NAMALWA (cell line): ENCODE measurements at places on chromosomes 4 and X.

DNA sequence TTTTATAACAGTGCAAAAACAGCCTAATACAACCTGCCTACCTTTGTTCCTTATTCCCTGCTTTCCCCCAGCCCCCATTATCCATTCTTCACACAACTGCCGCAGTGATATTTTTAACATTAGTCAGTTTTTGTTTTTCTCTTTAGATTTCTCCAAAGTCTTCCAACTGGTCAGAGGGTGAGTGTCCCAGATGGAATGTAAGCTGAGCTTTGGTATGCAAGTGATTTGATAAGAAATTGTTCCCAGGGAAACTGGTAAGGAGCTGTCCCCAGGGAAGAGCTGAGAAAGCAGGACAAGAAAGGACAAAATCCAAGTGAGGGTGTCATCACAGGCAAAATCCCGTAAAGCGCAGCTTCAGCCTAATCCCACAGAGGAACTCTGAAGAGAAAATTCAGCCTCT, 475.5 kb upstream of the ADGRL3 start:
- no peak for DNase-seq

- no peak for DNase-seq
Measured at GRCh38 chrX:118560489-118560888, 64.9 kb downstream of the DOCK11 start.

DNA sequence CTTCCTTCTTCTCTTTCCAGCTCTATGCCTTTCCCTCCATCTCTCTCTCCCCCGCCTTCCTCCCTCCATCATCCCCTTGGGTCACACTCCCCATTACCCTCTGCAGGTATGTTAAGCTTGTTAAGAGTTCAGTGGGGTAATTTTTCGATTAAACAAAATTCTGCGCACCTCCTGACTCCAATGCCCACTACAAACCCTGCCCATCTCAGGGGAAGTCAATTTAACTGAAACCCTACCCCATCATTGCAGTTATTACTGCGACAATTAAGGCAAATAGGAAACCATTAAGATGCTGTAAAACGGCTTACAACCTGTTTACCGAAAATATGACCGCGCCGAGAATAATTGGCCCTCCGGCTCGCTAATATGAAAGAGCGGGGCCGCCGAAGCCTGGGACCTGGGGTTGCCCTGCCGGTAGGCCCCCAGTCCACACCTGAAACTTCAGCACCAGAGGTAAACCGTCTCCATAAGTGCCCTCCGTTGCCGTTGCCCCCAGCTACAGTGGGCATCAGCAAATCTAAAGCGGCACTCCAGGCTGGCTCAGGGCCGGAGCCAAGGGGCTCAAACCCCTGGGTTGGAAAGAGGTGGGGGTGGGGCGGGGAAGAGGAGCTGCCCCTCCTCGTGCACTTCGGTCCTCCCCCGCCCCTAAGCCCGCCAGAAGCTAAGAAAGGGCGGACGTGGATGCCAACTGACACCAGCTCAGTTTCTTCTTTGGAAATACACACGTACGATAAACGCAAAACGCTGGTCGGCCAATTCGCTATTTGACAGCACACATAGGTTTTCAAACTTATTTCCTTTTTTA, 4.8 kb downstream of the ARX start:
- no peak for DNase-seq

GRCh38 chr4:164023214-164023613, 528.7 kb downstream of the TMA16 start:
- DNase-seq, result peak; percentile 61

DNA sequence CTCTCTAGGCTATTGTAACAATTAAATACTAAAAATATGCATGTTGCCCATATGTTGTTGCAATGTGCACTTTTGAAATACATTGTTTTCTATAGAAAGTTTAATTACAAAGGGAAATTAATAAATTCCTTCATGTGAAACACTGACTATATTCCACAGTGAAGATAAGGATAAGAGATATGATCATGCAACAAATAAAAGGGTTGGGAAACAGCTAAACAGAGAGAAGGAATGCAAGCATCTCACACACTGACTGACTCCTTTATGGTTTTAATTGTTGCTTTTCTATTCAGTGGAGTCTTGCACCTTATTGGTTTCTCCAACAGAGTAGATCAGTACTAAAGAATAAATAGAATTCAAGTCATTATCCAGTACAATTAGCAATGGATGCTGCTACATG, 37.8 kb downstream of the ELOVL6 start:
- no peak for DNase-seq

DNA sequence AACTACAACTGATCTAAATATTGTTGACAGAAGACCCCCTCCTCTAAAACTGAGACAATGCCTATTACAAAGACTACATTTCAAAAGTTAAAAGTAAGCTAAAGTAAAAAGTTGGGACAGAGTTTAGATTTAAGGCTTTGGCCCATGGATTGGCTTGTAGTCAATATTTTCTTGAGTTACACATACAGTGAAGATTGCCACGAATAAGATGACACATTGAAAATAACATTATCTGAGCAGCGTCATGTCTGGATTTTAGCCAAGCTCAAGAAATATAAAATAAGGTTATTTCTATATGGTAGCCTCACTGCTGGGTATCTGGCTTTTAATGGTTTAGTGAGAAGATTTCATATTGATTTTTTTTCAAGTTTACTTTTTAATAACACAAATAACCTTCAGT, 266.2 kb upstream of the LDB2 start:
- no peak for DNase-seq

DNA sequence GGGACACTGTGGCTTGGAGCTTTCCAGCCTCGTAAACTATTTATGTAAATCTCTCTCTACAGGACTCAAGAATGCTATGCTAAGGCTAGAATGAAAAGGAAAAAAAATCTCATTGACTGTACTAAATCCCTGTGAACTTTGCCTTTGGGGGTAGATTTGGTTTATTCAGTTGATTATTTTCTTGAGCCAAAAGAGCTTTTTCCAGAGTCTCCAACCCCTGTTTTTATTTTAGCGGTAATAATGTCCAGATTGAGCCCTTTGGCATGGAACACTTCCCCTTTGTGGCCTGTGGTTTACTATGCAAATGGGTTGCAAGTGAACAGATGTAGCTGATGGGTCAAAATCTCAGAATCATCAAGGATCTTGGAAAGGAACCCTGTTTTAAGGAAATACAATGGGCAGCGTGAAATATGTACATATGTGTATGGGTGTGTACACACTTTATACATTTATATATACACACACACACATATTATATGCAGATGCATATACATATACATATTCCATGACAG, 72.9 kb downstream of the FAM9B start:
- DNase-seq, result peak; percentile 42
